Stimulated activated naive CD8-positive, alpha-beta T cell treated with anti-CD3 and anti-CD28 coated beads, Interleukin-15, Interleukin-2, amounts not matched to agents 100 U/mL and 50 U/mL, for 24 hours (primary cell): ENCODE measurements at places on chromosomes 11 and 22.

DNA sequence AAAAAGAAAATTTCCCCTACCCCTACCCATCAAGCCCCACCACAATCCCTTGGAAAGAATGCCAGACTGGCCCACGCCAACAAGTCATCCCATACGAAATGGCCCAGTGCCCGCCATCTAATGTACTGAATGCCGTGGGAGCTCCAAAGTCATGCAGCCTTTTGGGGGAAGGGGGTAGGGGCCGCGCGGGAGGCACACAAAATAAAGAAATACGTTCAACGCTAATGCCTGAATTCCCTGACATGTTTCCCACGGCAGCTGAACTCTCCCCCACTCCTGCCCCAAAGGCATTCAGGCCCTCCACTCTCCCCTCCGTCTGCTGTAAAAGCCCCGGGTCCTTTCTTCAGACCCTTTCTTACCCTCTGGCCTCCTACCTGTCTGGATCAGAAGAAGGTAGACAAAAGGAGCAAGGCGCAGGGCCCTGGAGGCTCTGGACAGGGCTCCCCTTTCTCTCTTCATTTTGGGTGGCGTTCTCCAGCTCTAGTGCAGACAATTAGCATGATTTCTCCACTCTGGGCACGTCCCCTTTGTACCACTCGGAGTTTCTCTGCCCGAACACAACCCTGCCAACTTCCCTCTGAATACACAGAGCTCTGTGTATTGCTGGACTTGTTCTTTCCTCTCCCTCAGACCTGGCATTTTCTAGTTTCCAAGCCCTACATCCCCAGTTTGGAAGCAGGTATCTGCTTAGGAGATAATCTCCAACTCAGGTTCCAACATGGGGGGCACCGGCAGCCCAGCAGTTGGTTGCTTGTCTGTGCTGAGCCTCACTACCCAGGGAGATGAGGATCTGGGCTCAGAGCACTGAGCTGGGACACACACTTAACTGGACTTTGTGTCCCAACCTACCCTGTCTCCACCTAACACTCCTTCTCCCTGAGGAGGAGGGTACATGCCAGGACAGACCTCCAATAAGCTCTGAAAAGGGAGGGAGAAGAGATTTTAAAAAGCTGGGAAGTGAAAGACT, at the start of gene HEPACAM:
Gene HEPACAM (minus strand): TSS at position 500 of the 967 bp plus-strand sequence. CDS start 41 bp downstream, at position 459.
- DNase-seq, result no peak

- no peak for DNase-seq
Observed at GRCh38 chr11:90656171-90656570, 433.3 kb upstream of the CHORDC1 start.

- DNase-seq, result no peak
Observed at GRCh38 chr11:124297921-124298320, 15.8 kb downstream of the OR8D1 start.

GRCh38 chr11:64990222-64990923, 6.4 kb downstream of the BATF2 start:
- no peak for DNase-seq

DNA sequence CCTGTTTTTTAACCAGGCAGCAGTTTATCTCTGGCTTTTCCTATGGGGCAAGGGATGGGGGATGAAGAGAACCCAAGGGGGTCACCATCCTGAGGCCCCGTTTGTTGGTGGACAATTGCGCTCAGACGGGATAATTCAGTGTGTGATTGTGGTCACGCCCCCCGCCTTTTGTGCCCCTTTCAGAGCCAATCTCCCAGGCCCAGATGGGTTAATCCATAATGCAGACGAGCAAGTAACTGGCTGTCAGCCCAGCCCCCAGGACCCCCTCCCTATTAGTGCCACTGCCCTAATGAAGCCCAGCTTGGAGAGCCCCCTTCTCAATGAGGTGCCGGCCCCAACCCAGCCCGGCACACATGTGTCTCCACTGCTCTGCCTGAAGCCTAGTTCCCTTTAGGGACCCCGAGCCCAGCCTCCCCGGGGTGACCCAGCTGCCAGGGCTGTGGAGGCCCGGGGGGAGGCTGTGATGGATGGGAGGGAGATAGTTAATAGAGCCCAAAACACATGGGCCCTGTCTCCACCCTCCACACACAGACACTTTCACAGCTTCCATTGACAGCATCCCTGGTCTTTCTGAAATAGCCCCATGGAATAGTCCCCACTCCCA, 19.1 kb upstream of the ROBO3 start:
- DNase-seq, result no peak

DNA sequence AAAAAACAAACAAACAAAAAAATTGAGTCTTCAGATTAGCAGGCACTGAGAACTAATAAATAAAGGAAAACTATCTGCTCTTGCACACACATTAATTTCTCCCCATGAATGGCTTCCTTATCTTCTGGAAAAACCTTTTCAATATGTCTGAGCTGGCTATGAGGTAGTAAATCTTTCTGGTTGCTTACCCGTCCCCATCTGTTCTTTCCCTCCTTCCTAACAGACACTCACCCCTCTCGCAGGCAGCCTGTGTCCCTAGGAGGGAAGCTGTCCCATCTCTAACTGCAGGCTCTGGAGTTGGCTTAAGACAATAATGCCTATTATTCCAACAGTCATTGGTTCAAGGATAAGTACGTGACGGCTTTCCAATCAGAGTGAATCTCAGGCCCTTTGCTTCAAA, 8.2 kb upstream of the SCUBE2 start:
- DNase-seq, result no peak

- no peak for DNase-seq
Observed at GRCh38 chr22:30198921-30199320, 47.6 kb downstream of the LIF start.

DNA sequence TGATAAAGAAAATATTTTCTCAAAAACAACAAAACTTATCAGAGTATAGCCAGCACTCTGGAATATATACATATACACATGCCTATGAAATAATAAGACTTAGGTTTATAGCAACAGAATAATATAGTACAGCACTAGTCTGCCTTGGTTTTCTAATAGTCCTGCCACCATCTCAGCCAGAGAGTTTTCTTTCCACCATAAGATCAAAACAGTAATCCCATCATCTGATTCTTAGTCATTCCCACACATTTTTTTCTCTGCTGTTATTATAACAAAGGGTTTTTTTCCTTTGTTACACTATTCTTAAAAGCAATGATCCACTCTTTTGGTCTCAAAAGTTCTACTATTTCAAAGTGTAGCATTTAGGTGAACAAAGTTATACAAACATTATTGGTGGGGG, 15.1 kb downstream of the MTMR2 start:
- no peak for DNase-seq

GRCh38 chr11:78344094-78344493, 73.5 kb downstream of the GAB2 start:
- no peak for DNase-seq

DNA sequence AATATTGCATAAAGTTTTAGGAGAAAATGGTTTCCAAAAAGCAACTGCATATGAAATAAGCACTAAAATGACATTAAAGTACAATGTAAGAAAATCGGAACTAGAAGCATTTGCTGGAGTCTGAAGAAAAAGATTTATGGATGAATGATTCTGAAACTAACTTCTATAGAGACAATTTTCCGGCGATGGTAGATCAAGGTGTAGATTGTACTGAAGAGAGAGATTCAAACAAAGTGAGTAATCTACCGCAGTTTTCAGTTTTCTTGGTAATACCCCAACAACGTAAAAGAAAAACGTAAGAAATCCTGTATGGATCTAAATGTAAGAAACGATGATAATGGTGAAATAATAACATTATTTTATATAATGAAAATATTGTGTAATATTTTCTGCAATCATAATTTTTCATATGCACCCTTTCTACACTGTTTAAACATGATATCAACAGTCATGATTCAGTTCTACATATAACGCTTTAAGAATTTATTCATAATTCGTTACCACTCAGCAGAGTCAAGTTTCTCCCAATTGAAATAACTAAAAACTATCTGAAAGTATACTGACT, 1.8 kb upstream of the CDPF1 start:
- no peak for DNase-seq

GRCh38 chr11:76730887-76731565, 52.1 kb upstream of the TSKU start:
- no peak for DNase-seq

GRCh38 chr11:87405356-87405755, 367.6 kb downstream of the TMEM135 start:
- no peak for DNase-seq

DNA sequence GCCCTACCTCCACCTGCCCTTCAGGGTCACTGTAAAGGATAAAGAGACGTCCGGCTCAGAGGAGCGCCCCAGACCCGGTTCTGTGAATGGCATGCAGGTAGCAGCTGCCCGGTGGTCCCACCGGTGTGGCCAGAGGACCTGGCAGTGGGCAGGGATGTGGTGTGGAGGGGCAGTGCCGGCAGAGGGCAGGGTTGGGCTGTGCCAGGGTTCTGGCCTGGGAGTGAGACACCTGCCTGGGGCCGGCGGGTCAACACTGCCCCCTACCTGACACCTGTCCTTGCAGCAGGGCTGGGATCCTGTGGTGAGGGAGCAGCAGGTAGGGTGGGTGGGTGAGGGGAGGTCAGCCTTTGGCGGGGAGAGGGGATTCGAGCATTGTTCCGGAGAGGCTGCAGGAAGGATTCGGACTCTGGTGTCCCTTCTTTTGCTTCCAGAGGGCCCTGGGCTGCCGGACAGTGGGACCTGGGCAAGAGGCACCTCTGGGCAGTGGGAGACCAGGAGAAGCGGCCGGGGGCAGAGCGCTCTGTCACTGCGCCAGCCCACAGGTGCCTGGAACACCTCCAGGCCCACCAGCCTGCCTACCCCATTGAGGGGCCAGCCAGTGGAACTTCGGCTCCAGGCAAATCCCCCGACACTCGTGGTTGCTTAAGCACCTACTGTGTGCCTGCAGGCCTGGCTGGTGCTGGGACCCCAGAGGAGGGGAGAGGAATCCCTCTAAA, 1.6 kb upstream of the PHLDA2 start:
- peak; percentile 67 for DNase-seq
